ENCODE measurements at places on chromosomes 6 and 20.

- no peak for DNase-seq
Observed at GRCh38 chr6:107173779-107174178, 58.5 kb upstream of the BEND3 start.

- no peak for DNase-seq
Observed at GRCh38 chr6:43977404-43978111, 149.7 kb downstream of the MRPL14 start.

GRCh38 chr6:129494099-129494498, 215.9 kb downstream of the ARHGAP18 start:
- no peak for DNase-seq

- DNase-seq = no peak
Observed at GRCh38 chr6:15511248-15512125, 151.3 kb downstream of the DTNBP1 start.

- no peak for DNase-seq
Observed at GRCh38 chr20:58923117-58923712, 57.8 kb upstream of the NELFCD start.

DNA sequence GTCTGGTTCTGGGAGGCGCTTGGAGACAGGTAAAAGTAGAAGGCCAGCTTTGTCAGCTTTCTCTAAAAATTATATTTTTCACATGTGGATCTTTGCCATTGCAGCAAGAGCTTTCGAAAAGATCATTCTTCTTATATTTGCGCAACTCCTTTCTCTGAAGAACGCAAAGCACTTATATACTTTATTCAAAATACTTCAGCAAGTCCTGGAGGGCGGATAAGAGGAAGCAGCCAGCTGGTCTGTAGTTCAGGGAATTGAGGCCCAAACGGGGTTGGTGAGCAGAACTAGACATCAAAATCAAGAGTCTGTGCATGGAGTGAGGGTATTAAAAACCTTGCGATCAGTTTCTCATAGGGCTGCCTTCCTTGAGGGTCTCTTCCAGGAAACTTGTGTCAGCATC, 182.3 kb downstream of the DTNBP1 start:
- DNase-seq = no peak

DNA sequence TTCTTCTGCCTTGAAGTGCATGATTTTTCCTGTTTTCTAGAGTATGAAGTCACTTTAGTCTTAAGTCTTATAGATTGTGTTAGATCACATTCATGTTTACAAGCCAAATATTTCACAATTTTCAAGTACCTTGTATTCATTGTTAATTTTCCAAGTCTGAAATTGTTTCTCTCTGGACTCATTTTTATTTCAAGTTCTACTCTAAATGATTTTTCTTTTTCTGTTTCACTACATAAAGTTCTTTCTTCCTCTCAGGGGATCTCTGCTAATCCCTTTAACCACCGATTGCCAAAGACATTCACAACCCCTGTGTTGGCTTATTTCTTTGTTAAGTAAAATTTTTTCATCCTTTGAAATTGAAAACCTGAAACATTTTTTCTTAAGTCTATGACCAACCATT, 805.7 kb downstream of the KIF16B start:
- DNase-seq = no peak

DNA sequence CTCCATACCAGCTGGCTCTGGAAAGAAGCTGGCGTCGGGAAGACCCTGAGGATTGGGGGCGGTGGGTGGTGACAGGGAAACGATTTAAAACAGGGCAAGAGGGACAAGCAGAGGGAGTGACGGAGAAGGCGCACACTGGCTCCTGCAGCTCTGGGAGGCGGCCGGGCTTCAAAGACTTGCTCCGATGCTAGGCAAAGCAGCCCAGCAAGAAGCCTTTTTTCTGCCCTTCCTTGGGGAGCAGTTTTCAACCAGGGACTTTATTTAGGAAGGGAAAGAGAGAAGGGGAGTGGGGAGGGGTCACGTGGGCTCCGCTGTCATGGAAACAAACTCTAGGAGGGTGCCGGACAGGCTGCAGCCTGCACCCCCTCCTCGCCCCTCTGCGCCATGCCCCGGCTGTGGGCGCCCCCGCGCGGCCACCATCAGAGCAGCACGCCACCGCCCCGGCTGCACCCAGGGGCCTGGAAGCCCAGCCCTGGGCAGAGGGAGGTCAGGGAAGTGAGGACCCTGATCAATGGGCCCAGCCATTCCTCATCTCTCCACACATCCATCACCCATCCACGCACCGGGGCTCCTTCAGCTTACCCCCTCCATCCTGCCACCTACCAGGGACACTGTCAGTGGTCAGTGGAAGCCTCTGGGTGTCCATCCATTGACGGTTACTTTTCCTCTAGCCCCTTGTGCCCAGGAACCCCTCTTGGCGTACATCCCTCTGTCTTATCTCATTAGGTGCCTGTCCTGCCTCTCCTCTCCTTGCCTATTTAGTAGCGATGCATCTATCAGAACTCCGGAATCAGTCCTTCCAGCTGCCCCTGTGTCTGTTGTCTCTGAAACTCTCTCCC, 66.6 kb upstream of the CCDC167 start:
- peak; percentile 65 for DNase-seq

DNA sequence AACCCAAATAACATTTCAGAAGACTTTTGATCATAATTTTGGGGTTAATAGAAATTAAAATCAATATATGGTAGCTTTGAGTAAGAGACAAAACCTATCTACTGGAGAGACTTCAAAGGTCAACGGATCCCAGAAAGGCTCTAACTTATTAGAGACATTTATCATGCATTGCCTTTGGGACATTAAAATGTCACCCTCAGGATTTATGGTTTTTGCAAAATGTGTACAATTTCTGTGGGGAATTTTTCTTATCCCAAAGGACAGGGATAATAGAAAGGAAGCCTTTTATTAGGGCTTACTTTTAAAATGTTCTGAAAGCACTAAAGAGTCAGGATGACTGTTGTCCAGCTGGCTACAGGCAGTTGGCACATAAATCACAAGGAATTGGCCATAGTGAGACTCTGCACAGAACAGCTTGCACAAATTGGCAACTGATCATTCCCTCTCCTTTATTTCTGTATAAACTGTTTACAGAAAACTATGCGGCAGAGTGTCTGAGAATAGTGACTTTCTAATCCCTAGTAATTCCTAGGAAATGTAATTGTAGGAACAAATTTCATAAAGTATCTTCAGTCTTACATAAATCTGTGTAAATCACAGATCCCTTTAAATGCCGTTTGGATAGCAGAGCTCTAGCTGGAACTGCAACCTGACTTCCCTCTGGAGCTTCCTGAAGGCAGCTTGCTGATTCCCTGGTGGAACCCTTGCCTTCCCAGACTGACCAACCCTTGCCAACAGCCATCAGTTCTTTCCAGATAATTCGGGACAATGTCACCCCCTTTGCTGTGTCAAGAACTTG, 201.1 kb upstream of the PREP start:
- no peak for DNase-seq

- DNase-seq = no peak
Observed at GRCh38 chr6:169140986-169141495, 112.6 kb downstream of the THBS2 start.

GRCh38 chr6:90820436-90820835, 233.6 kb upstream of the MAP3K7 start:
- DNase-seq = no peak
